Endothelial cell (in vitro differentiated cells): ENCODE measurements at places on chromosomes 1 and 21.

- no peak for DNase-seq
These were observed 6.1 kb downstream of the TPRG1L start for GRCh38 chr1:3630914-3631313.

- no peak for DNase-seq
These were observed 4.2 kb downstream of the RNPC3 start for GRCh38 chr1:103529746-103530145.

GRCh38 chr1:31435471-31436409 is 22.7 kb downstream of the SERINC2 start:
- no peak for DNase-seq

- no peak for DNase-seq
These were observed 112.5 kb upstream of the F3 start for GRCh38 chr1:94654031-94654430.

GRCh38 chr1:236351875-236352573 is 42.1 kb upstream of the EDARADD start:
- DNase-seq, result no peak

DNA sequence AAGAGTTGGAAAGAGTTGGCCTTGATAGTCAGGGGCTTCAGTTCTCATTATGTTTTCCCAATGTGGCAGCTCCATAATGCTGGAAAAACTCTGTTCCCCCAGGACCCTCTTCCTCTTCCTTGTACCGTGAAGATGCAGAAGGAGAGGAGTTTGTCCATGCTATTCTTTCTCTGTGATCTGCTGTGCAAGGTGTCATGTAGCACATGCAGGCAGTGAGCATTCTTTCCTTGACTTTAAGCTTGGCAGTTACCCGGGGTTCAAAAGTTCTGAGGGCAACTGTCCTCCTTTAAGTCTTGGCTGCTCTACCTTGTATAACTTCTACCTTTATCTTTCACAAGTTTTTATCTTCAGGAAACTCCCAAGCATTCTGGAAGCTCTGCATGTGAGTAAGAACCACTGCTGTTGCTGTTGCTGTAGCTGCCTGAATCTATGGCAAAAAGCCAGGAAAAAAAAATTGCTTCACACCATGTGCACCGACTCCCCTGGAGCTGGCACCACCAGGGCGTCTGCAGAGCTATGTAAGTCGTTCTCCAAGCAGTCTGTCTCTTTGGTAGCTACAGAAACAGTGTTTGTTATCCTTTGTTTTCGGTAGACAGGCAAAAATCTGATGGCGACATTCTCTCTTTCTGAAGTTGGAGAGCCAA is 42.7 kb upstream of the SLC16A1 start:
- DNase-seq, result no peak

GRCh38 chr1:50521703-50522102 is 98.5 kb upstream of the DMRTA2 start:
- no peak for DNase-seq

DNA sequence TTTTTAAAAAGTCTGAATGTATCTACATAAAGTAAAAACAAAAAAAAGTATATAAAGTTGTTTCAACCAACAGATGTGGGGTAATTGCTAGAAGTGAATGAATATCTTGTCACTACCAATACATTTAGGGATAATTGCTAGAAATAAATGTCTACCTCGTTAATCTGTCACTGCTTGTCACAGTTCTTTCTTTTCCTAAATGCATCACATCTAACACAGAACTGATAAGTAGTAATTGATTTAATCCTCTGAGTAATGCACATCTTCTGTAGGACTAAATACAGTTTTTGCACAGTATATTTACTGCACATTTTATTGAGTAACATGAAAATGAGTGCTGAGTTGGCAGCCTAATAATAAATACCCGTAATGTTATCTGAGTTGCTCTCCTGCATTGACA is 72.2 kb downstream of the SUSD4 start:
- DNase-seq, result no peak
